ENCODE measurements at places on chromosomes 5 and 9. TPM values are rescaled to one million over a fixed set of nuclear protein-coding genes. Genes with fewer than 3 reads are reported as not detected.
A peak's percentile ranks its signal among the peaks of the same experiment; 100 is the strongest.

Gene FSTL4
- total RNA-seq: 1.3 TPM

Gene GPX8
- total RNA-seq: 78.1 TPM

DNA sequence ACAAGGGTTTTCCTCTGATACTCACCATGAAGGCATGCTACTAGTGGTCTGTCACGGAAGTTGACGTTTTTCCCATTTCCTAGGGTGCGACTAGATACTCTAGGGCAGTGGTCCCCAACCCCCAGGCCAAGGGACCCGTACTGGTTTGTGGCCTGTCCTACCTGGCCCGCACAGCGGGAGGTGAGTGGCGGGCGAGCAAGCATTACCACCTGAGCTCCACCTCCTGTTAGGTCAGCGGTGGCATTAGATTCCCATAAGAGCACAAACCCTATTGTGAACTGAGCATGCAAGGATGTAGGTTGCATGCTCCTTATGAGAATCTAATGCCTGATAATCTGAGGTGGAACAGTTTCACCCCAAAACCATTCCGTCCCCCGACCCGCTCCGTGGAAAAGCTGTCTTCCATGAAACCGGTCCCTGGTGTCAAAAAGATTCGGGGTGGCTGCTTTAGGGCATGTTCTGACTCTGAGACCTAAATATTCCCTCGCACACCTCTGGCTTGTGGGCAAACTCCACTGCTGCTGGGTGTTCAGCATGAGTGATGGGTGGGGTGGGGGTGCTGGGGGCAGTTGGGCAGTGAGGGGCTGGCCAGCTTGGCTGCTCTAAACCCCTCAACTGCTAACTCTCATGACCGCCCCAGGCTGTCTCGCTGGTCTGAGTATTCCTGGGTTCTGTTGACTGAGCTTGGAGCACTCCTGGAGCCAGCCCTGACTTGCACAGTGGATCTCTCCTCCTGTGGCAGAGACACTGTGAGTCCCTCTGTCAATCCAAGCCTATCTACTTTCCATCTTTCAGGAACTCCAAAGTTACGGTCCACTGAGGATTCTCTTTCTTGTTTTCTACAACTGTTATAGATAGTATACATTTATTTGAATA, 78.3 kb upstream of the NEK6 start:
- peaks cover 23% of the 10 kb centered on the region for H3K27me3 ChIP-seq
- no peaks in the 10 kb centered on the region for H3K36me3 ChIP-seq
- no peak overlapping the region for H3K4me3 ChIP-seq
- H3K27ac ChIP-seq: no peak overlapping the region
- H3K4me1 ChIP-seq: peaks cover 10% of the 10 kb centered on the region
- no peak for DNase-seq

GRCh38 chr5:56412601-56413379, 179.7 kb upstream of the ANKRD55 start:
- H3K27ac ChIP-seq: peak overlapping the region; percentile 22
- DNase-seq: peak; percentile 83
- no peaks in the 10 kb centered on the region for H3K36me3 ChIP-seq
- H3K4me1 ChIP-seq: peaks cover 27% of the 10 kb centered on the region

GRCh38 chr9:21728781-21729180, 73.7 kb upstream of the MTAP start:
- H3K4me1 ChIP-seq: no peaks in the 10 kb centered on the region
- no peak overlapping the region for H3K4me3 ChIP-seq
- DNase-seq: no peak
- H3K27me3 ChIP-seq: no peaks in the 10 kb centered on the region

DNA sequence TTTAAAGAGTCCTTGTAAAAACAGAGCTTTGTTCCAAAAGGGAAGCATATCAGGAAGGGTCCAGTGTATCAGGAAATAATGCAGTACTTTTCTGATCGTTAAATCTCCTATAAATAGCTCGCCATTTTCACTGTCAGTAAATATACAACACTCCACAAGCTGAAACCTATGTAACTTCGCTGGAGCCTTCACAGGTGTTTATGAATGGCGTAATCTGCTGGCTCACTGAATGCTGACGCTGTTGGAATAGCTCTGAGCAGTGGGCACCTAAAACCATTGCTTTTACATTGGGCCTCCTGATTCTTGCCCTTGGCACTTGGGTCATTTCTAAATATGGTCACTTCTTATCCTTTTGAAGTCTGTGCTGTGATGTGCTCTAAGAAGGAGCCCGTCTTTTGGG, 4.3 kb downstream of the SHC3 start:
- H3K4me3 ChIP-seq: no peak overlapping the region
- no peak overlapping the region for H3K27ac ChIP-seq
- no peaks in the 10 kb centered on the region for H3K36me3 ChIP-seq
- H3K27me3 ChIP-seq: peaks cover 36% of the 10 kb centered on the region
- peaks cover 17% of the 10 kb centered on the region for H3K4me1 ChIP-seq

DNA sequence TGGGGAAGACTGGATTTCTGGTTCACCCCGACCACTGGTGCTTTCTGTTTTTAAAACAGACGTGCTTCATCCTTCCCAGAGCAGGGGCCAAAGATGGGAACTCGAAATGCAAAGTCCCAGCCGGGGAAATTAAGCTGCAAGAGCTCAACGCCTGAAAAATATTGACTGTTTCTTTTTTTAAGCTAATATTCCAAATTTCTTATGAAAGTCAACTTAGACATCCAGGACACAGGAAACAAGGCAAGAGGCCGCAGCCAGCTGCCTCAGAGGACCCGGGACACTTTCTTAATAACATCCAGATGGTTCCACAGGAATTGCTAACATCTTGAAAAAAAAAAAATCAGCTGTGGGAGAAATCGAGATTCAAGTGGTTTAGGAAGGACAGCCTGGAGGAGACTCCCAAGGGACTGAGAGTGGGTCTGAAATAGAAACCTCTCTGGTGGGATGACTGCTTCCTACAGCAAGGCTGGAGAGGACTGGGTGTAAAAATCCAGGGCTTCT, 144.9 kb downstream of the FGF1 start:
- peaks cover 2% of the 10 kb centered on the region for H3K27me3 ChIP-seq
- H3K36me3 ChIP-seq: no peaks in the 10 kb centered on the region
- peak; percentile 96 for DNase-seq

Gene BTNL3
- total RNA-seq: not detected

Gene EGFLAM
- total RNA-seq: 38.0 TPM

GRCh38 chr5:15320871-15321270, 179.1 kb upstream of the FBXL7 start:
- H3K4me1 ChIP-seq: peaks cover 2% of the 10 kb centered on the region
- no peak overlapping the region for H3K4me3 ChIP-seq
- no peaks in the 10 kb centered on the region for H3K36me3 ChIP-seq
- DNase-seq: peak; percentile 61
- no peaks in the 10 kb centered on the region for H3K27me3 ChIP-seq
- H3K27ac ChIP-seq: no peak overlapping the region

Gene GPR21
- total RNA-seq: 0.66 TPM

- no peaks in the 10 kb centered on the region for H3K4me1 ChIP-seq
- no peaks in the 10 kb centered on the region for H3K27me3 ChIP-seq
- no peak overlapping the region for H3K27ac ChIP-seq
- DNase-seq: no peak
- H3K4me3 ChIP-seq: no peak overlapping the region
Observed at GRCh38 chr5:7808998-7809397, 41.9 kb downstream of the CFAP90 start.

Gene PCDHGB4
- total RNA-seq: 4.2 TPM

DNA sequence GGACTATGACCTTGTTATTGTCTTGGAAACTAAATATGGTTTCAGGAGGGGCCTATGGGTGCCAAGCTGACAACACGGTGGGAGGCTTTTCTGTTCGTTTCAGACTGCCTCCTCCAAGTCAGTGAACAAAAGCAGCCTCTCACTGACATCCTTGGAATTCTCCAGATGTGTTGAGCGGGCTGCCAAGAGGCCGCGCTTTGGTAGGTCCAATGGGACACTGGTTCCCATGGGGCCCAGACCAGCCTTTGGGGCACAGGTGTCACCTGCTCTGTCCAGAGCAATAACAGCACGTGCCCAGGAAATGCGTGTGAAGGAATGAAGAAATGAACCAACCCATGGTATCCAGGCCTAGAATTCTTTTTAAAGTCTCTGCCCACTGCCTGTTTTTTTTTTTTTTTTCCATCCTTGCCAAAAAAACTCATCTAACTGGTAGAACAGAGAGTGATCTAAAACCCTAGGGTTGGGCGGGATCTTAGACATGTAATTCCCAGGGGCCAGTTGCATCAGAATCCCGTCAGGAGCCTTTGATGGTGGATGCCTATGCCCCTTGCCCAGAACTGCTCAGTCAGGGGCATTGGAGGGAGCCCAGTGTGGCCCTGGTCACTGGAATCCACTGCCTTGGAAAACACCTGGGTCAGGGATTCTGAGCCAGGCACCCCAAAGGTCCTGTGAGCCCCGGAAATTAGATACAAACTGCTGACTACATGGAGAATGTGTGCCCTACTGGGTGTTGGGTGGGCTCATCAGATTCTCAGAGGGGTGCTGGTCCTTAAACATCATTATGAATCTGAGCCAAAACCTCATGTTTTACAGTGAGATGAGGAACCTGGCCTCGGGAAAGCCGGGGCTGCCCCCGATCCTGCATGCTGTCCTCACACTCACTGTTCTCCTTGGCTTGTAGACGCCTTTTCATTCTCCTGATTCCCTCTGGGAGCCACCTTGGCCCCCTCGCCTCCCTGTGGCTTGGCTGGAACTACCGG, 60.1 kb downstream of the GTF3C4 start:
- no peaks in the 10 kb centered on the region for H3K36me3 ChIP-seq
- no peak overlapping the region for H3K27ac ChIP-seq
- no peaks in the 10 kb centered on the region for H3K27me3 ChIP-seq
- H3K4me1 ChIP-seq: peaks cover 22% of the 10 kb centered on the region
- DNase-seq: peak; percentile 37

Gene FGF10
- total RNA-seq: 7.8 TPM

Gene CDK9
- 28.4 TPM for total RNA-seq

Gene GHR
- 15.2 TPM for total RNA-seq

DNA sequence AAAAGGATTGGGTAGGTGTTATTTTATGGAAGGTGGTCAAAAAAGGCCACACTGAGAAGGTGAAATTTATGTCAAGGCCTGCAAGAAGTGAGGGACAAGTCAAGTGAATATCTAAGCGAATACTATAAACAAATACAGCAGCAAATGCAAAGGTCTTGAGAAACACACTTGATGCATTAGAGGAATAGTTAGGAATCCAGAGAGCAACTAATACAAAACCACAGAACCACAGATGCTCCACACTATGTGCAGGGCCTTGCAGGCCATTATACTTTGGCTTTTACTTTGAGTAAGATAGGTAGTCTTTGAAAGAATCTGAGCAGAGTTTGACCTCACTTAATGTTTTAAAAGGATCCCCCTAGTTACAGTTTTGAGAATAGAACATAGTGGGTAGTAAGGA, 4.6 kb downstream of the ZNF622 start:
- H3K36me3 ChIP-seq: peaks cover 37% of the 10 kb centered on the region
- no peak overlapping the region for H3K27ac ChIP-seq
- no peak for DNase-seq

DNA sequence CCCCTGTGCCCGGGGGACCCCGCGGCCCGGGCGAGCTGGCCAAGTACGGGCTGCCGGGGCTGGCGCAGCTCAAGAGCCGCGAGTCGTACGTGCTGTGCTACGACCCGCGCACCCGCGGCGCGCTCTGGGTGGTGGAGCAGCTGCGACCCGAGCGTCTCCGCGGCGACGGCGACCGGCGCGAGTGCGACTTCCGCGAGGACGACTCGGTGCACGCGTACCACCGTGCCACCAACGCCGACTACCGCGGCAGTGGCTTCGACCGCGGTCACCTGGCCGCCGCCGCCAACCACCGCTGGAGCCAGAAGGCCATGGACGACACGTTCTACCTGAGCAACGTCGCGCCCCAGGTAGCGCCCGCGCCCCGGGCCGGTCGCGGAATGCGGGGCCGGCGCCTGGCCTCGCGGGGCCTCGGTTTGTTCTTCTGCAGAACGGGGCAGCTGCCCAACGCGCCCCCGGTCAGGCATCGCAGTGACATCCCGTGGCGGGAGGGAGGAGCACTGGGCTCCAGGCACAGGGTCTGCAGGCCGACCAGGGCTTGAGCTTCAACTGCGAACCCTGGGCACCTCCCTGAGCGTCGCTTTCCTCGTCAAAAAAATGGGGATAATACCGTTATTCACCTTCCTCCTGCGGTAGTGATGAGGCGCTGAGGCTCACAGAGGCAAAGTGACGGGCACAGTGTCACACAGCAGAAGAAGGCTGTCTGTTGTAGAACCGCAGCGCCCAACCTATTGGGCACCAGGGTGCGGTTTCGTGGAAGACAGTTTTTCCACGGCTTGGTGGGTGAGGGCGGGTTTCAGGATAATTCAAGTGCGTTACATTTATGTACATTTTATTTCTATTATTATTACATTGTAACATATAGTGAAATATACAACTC, 777 bp downstream of the ENDOG start:
- H3K27me3 ChIP-seq: no peaks in the 10 kb centered on the region
- H3K36me3 ChIP-seq: peaks cover 29% of the 10 kb centered on the region
- peaks cover 14% of the 10 kb centered on the region for H3K4me1 ChIP-seq
- H3K4me3 ChIP-seq: peak overlapping the region; percentile 68
- no peak overlapping the region for H3K27ac ChIP-seq
- DNase-seq: peak; percentile 55

Gene GPR150
- total RNA-seq: 0.09 TPM
